Posterior vena cava (tissue), 2 donors: ENCODE measurements at places on chromosomes 6 and 20. TPM values are rescaled to one million over a fixed set of nuclear protein-coding genes. Genes with fewer than 3 reads are reported as not detected.

DNA sequence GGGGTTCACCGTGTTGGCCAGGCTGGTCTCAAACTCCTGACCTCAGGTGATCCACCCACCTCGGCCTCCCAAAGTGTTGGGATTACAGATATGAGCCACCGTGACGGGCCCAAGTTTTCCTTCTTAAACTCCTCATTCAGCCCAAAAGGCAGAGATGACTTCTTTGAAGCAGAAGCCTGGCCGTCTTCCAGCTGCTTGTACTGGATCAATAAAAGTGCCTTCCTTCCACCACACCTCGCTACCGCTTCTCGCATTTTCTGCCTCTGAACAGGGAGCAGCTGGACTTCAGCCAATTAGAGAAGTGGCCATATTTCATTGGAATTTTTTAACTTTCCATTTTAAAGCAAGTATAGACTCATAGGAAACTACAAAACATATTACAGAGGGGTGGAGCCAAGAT lies 241.1 kb downstream of the PREX1 start:
- no peak for DNase-seq

DNA sequence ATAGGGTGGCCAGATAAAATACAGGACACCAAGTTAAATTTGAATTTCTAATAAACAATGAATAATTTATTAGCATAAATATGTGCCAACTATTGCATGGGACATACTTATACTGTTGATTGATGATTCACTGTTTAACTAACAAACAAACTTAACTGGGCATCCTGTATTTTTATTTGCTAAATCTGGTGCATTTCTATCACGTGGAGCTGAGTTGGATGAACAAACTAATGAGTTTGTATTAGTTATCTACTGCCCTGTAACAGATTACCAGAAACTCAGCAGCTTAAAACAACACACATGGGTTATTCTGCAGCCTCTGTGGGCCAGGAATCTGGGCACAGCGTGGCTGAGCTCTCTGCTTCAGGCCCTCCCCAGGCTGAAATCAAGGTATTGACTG lies 28.2 kb upstream of the PMEPA1 start:
- no peak for DNase-seq

GRCh38 chr6:126372626-126373025 lies 32.7 kb downstream of the CENPW start:
- DNase-seq: no peak

DNA sequence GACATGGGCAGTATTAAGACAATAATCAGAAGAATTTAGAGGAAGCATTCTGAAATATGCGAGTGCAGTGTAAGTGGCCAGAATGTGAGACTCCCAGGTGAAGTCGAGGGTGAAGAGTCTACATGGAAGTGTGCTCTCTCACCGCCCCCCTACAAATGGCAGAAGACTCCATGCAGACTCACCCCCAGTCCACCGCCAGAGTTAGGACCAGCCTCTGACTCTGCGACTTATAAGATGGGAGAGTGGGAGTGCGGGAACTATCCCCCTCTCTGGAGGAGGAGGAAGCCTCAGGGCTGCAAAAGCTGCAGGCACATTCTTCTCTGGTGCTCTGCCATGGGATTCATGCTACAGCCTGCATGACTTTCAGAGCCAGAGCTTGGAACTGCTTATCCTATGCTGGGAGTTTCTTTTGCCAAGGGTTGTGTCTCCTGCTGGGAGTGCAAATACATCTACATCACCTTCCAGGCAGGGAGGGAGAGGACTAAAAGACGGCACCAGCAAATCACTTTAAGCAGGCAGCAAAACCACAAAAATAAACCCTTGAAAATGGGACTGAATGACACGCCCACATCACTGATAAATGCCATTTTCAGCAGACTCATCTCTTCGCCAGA lies 206.7 kb upstream of the SULF2 start:
- no peak for DNase-seq

GRCh38 chr6:127291495-127291894 lies 24.8 kb downstream of the RNF146 start:
- DNase-seq: no peak

DNA sequence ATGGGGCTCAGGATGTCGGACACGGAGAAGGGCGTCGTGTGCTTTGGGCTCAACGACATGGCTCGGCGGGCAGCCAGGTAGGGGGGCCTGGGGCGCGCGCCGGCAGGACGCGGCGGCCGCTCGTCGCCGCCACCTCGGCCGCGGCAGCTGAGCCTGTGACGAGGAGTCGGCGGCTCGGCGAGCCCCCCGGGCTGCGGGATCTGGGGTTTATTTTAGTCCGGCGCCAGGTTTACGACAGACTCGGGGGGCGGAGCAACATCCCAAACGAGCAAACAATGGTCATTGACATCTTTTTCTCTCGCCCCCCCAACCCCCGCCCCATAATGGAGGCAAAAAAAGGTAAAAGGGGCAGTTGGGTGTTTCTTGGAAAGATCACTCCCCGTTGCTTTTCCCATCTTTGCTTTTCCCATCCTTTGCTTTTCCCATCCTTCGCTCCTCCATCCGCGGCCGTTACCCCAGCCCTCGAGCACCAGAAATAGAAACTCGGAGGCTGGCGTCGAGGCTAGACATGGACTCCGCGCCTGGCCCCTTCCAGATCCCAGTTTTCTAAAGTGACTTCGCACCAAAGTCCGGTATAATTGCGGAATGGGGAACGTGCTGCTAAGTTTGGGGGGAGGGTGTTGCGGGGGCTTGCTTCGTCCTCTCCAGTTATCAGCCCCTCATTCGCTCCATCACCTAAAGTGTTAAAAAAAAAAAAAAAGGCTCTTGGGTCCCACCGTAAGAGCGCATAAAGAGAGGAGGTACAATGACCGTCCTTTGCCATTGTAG lies at the start of gene NKX2-4:
Gene NKX2-4, minus strand, starts transcription at position 186 of the 768 bp plus-strand sequence. Its CDS starts 127 bp downstream, at position 59.
- no peak for DNase-seq

GRCh38 chr6:89290401-89291155 lies 24.5 kb downstream of the GABRR2 start:
- no peak for DNase-seq

GRCh38 chr20:10832141-10832540 lies 158.3 kb upstream of the JAG1 start:
- DNase-seq: no peak

GRCh38 chr6:35259948-35260590 lies 534 bp downstream of the ZNF76 start:
- DNase-seq: peak; percentile 90

DNA sequence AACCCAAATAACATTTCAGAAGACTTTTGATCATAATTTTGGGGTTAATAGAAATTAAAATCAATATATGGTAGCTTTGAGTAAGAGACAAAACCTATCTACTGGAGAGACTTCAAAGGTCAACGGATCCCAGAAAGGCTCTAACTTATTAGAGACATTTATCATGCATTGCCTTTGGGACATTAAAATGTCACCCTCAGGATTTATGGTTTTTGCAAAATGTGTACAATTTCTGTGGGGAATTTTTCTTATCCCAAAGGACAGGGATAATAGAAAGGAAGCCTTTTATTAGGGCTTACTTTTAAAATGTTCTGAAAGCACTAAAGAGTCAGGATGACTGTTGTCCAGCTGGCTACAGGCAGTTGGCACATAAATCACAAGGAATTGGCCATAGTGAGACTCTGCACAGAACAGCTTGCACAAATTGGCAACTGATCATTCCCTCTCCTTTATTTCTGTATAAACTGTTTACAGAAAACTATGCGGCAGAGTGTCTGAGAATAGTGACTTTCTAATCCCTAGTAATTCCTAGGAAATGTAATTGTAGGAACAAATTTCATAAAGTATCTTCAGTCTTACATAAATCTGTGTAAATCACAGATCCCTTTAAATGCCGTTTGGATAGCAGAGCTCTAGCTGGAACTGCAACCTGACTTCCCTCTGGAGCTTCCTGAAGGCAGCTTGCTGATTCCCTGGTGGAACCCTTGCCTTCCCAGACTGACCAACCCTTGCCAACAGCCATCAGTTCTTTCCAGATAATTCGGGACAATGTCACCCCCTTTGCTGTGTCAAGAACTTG lies 201.1 kb upstream of the PREP start:
- DNase-seq: no peak

- no peak for DNase-seq
Observed at GRCh38 chr6:53578371-53578770, 33.5 kb upstream of the GCLC start.

DNA sequence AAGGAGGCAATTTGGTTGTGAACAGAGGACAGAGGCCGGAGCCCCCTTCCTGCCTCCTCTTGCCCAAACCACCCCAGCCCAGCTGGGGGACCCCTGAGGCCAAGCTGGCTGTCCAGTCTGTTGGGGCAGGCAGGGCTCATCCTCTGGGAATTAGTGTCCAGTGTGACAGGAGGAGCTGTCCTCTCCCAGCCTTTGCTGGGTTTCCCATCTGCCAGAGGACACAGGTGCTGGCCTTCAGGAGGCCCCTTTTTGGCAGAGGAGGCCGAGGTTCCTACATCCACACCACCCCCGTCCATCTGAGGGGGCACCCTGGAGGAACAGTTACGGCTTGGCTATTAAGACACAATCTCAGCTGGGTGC lies 44.7 kb upstream of the MDGA1 start:
- DNase-seq: no peak

- no peak for DNase-seq
Observed at GRCh38 chr6:84019842-84020211, 13.7 kb upstream of the MRAP2 start.

DNA sequence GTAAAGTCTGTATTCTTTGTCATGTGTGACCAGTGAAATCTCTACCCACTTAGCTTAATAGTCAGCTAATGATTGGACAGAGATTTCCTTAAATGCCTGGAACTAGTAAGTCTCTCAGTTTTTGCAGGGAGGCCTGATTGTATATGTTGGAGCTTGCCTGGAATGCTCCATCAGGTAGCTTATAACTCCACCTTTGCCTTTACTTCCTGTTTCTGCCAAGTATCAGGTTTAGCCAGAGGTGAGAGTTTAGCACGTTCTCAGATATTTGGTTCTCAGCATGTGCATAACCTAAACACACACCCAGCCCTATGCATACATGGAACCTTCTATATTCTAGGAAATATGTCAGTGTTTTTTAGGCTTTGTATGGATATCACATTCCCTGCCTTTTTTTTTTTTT lies 435.3 kb downstream of the CDKAL1 start:
- DNase-seq: no peak

DNA sequence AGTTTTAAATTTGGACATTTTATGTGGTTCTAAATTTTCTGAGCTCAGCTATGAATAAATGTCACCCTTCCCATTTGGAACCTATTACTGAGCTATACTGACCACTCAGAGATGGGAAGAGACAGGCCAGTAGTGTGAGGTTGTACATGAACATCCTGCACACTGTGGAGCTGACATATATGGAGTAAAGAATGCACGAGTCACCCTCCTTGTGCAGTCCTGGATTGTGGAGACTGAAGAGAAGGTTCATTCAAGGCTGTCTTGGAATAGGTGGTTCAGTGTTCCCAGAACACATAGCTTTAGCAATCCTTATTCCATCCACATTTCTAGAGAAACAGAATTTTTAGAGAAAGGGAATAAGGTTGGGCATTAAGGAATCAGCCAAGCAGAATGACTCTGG lies 50.3 kb upstream of the OGFRL1 start:
- no peak for DNase-seq

DNA sequence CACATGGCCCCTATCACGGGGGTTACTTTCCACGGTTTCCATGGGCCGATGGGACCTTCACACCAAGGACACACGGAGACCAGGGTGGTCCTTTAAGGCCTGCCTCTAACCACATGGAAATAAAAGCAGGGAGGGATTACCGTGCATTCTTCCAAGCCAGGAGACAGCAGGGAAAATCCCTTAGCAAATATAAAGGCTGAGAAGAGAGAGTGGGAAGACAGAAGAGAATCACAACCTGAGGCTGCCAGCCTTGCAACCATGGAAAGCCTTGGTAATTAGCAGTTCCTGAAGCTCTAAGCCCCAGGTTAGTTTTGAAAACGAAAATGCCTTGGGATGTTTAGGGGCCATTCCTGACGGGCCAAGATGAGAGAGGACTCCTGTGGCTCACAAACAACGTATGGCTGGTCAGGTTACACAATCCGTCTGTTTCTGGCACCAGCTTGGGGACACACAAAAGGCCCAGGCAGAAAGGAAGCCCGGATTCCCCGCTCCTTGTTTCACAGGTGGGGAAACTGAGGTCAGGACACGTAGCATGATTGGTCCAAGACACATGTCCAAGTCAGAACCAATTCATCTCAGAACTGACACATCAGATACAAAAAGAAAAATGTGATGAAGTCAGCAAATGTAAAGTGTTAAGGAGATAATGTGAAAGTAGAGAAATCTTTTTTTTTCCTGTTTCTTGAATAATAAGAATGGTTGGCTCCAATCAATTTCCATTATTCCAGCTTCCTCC lies 2.8 kb downstream of the PREX1 start:
- DNase-seq: no peak

- no peak for DNase-seq
Observed at GRCh38 chr6:19891451-19891850, 54.3 kb downstream of the ID4 start.

DNA sequence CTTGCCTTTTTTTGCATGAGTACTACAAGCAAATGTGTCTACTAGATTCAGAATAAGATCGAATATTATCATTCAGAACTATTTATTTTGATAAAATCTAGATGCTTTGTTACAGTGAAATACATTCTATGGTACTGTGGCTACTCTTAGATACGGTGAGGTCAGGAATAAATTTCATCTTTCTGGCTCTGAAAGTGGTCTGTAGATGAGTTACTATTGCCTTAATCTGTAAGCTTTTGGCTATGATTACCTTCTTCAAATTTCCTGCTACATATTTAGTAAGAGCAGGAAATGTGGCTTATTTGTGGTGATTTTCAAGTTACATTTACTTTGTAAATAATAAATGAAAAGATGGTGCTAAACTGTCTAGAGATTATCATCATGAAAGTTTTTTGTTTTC lies 50.0 kb downstream of the SCAF8 start:
- no peak for DNase-seq

The SLC17A3 gene
- not detected for total RNA-seq

The MAS1 gene
- 0.29 TPM for total RNA-seq

The SIRPB1 gene
- total RNA-seq: 1.9 TPM

The CPXM1 gene
- 36.6 TPM for total RNA-seq

The TRIM15 gene
- not detected for total RNA-seq

The NKX2-2 gene
- total RNA-seq: 0.33 TPM

The FAM217A gene
- not detected for total RNA-seq

The GABRR2 gene
- total RNA-seq: 0.93 TPM

The PRRT1 gene
- 3.6 TPM for total RNA-seq
